B cell (primary cell): ENCODE measurements at places on chromosomes 7 and 10. TPM values are rescaled to one million over a fixed set of nuclear protein-coding genes. Genes with fewer than 3 reads are reported as not detected.

- no peak overlapping the region for H3K4me3 ChIP-seq
- no peak overlapping the region for H3K27ac ChIP-seq
- DNase-seq: no peak
- H3K27me3 ChIP-seq: no peaks in the 10 kb centered on the region
- peaks cover 5% of the 10 kb centered on the region for H3K4me1 ChIP-seq
These were observed 179.5 kb upstream of the PLXNA4 start for GRCh38 chr7:132755538-132756483.

- H3K27me3 ChIP-seq: peaks cover 12% of the 10 kb centered on the region
- no peaks in the 10 kb centered on the region for H3K36me3 ChIP-seq
- H3K4me3 ChIP-seq: no peak overlapping the region
- H3K4me1 ChIP-seq: no peaks in the 10 kb centered on the region
- peak; percentile 58 for DNase-seq
These were observed 24.4 kb upstream of the ASAH2 start for GRCh38 chr10:50275650-50276235.

GRCh38 chr10:109253306-109253705 is 670.0 kb downstream of the XPNPEP1 start:
- no peak for DNase-seq
- H3K27ac ChIP-seq: no peak overlapping the region
- no peak overlapping the region for H3K4me3 ChIP-seq
- no peaks in the 10 kb centered on the region for H3K4me1 ChIP-seq

- peaks cover 38% of the 10 kb centered on the region for H3K4me1 ChIP-seq
- H3K36me3 ChIP-seq: no peaks in the 10 kb centered on the region
- H3K27me3 ChIP-seq: peaks cover 50% of the 10 kb centered on the region
These were observed 6.0 kb upstream of the ELFN1 start for GRCh38 chr7:1663857-1664651.

- H3K4me3 ChIP-seq: no peak overlapping the region
- DNase-seq: no peak
- H3K27ac ChIP-seq: no peak overlapping the region
- H3K36me3 ChIP-seq: no peaks in the 10 kb centered on the region
These were observed 237.8 kb upstream of the GALNT17 start for GRCh38 chr7:70893971-70894715.

GRCh38 chr10:59064080-59064692 is 112.3 kb upstream of the PHYHIPL start:
- no peaks in the 10 kb centered on the region for H3K27me3 ChIP-seq
- H3K4me3 ChIP-seq: no peak overlapping the region

GRCh38 chr7:103148131-103148993 is 537 bp downstream of the NAPEPLD start:
- no peak for DNase-seq
- H3K4me3 ChIP-seq: peak overlapping the region; percentile 99
- peaks cover 19% of the 10 kb centered on the region for H3K4me1 ChIP-seq
- H3K27ac ChIP-seq: peak overlapping the region; percentile 84
- no peaks in the 10 kb centered on the region for H3K27me3 ChIP-seq
- H3K36me3 ChIP-seq: no peaks in the 10 kb centered on the region

The LIPM gene
- not detected in 2 replicates for polyA plus RNA-seq

The KAT6B gene
- polyA plus RNA-seq: 8.6 and 11.5 TPM in 2 replicates

The SEMA3E gene
- polyA plus RNA-seq: not detected in 2 replicates
